HT1080 (cell line): ENCODE measurements at places on chromosomes 1 and 21.

DNA sequence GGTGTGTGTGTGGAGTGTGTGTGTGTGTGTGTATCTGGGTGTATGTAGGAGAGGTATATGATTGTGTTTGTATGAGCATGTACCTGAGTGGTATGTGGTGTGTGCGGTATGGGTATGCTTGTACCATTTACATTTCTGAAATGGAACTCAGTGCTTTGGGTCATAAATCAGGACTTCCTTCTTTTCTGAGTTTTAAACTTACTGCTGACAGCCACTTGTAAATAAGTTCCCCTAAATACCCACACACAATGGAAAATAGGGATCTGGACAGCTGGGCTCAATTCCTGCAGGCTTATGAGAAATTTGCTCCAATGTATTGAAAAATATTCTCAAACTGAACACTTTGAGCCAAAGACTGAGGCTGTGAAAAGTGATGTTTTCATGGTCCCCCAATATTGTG is 293.6 kb downstream of the HLX start:
- DNase-seq: no peak

GRCh38 chr1:39779137-39779536 is 8.0 kb upstream of the OXCT2 start:
- no peak for DNase-seq

DNA sequence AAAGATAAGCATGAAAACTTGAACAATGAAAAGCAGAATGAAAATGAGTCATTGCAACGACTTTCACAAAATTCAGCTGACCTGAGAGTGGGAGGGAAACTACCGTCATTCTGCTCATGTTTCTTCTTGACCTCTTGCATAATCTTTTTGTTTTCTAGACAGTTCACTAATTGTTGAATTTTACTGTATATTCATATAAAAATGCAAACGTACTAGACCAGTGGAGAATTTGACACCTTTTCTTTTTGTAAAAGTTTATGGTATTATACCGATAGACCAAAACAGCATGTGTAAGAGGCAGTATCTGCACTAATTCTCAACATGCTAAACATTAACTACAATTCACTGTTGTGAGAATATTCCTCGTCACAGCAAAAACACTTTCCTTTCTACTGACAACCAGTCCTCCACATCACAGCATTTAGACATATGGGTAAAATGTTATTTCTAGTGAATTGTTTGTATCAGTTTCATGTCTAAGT is 137.8 kb downstream of the GREM2 start:
- DNase-seq: peak; percentile 46

- no peak for DNase-seq
Measured at GRCh38 chr21:44686000-44686781, 4.2 kb upstream of the KRTAP12-1 start.

DNA sequence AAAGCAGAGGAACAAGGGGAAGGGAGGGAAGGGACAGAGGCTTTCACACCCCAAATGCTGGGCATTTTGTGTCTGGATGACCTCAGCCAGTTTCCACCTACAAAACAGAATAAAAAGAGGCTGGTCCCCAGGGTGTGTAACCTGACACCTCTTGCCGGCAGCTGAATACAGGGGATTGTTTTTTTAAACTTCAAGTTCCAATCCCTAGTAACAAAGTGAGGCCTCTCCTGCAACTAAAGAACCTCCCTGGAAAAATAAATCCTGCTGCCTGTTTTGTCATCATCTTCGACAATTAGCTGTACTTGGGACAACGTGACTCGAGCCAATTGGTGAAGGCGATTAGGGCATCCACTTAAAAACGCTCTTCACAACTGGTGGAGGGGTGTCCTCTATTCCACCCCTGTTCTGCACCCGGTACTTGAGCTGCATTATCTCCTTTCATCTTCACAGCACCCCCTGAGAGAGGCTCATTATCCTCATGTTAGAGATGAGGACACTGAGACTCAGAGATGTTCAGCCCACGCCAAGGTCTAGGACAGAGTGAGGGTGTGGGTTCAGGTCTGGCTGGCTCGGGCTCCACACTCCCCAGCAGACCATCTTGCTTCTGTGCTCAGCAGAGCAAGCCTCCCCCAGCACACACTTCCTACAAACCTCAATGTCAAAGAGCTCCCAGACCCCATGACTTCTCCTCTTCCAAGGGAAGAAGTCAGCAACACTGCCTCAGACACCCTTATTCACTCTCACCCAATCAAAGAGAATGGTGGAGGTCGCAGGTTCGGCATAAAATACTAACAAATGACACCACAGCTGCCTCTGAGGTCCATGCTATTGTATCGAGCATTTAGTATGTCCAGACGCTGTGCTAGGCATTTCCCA is 15.2 kb downstream of the ITPKB start:
- DNase-seq: peak; percentile 58

DNA sequence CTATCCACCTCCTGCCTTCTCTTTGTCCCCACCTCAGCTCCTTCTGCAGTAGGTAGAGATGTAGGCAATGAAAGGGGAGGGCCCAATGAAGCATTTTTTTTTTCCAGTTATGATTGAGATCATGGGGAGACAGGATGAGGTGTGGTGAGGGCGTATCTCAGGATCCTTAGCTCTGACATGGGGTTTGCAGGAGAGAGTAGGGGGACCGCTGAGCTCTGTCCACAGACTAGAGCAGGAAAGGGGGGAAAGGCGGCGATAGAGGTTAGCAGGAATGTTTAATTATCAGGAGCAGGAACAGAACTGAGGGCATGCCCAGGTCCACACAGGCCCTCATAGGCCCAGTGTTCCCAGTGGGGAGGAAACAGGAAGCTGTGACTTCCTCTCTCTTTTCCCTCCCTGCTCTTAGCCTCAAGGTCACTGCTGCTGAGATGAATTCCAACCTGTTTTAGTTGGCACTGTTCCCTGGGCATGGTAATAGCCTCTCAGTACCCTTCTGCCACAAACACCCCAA is 901 bp upstream of the RXFP4 start:
- peak; percentile 85 for DNase-seq

GRCh38 chr1:59703918-59704378 is 110.8 kb upstream of the HOOK1 start:
- DNase-seq: no peak

DNA sequence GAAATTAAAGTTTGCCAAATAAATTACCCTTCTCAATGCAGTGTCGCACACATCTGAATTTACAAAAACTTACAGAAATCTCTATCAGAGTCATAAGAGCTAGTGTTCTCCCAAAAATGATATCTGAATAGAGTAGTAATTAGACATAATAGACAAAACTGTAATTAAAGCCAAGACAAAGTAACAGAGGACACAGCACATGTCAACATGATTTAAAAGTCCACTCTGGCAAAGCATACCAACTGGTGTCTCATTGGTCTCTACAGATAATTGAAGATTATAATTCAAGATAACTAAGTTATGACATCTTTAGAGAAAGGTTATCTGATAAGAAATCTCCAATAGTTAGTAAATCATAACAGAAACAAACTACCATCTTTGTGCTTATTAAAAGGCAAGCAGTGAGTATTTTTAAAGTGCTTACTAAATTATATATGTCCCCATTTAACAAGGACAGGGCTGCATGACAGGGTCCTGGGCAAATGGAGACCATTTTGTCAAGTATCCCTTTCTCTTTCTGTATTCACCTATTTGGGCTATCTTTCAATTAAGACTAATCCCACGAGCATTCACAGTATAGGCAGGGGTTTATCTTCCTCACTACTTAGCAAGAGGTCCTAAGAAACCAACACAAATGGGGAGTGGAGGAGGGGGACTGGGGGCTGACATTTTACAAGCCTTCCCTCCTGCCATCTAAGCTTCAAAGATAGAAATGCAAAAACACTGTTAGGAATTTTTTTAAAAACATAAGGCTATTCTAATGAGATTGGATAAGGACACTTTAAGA is 26.0 kb downstream of the PTP4A2 start:
- no peak for DNase-seq

DNA sequence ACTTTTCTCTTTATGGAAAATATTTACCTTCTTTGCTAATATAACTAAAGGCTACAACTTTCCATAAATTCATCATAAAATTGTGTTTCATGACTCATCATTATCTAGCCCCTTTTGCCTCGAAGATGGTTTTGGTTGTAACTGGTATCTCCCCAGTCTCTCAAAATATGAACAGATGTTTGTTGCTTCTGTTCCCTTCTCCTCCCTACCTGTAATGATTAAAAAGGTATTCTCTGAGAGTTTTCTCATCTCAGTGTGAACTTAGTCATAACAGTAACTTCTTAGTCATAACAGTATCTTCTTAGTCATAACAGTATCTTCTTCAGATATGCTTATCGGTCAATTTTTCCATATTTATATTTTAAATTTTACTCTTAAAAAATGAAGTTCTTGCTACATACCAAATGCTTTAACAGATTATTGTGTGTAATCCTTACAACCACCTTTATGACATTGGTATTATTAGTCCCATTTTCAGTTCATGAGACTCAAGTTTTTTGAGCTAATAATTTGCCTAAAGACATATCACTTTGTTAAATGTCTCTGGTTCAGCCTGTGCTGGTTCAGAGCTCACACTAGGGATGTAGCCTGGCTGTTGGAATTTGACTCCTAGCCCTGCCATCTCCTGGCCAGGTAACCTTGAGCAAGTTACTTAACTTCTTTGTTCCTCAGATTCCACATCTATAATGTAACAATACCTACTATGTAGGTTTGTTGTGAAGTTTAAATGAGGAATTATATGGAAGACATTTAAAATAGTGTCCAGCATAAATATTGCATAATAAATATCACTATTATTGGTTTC is 32.6 kb downstream of the ATP1B1 start:
- DNase-seq: no peak

- peak; percentile 33 for DNase-seq
Measured at GRCh38 chr1:110475362-110476027, 24.5 kb downstream of the PROK1 start.

- peak; percentile 64 for DNase-seq
Measured at GRCh38 chr1:110011527-110012041, 22.8 kb upstream of the STRIP1 start.

GRCh38 chr1:178342745-178343144 is 154.0 kb downstream of the CLEC20A start:
- DNase-seq: no peak

DNA sequence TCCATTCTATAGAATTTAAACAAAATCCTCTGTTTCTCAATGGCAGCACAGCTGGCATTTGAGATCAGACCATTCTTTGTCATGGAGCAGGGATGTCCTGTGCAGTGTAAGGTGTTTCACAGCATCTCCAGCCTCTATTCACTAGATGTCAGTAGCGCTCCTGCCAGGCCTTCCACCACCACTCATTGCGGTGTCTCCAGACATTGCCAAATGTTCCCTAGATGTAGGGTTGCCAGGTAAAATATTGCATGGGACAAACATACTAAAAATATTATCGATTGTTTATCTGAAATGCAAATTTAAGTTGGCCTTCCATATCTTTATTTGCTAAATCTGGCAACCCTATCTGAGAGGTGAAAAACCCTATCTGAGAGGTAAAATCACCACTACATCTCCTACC is 11.7 kb downstream of the ITLN2 start:
- peak; percentile 34 for DNase-seq

- no peak for DNase-seq
Measured at GRCh38 chr1:18211764-18212163, 104.2 kb downstream of the IGSF21 start.

DNA sequence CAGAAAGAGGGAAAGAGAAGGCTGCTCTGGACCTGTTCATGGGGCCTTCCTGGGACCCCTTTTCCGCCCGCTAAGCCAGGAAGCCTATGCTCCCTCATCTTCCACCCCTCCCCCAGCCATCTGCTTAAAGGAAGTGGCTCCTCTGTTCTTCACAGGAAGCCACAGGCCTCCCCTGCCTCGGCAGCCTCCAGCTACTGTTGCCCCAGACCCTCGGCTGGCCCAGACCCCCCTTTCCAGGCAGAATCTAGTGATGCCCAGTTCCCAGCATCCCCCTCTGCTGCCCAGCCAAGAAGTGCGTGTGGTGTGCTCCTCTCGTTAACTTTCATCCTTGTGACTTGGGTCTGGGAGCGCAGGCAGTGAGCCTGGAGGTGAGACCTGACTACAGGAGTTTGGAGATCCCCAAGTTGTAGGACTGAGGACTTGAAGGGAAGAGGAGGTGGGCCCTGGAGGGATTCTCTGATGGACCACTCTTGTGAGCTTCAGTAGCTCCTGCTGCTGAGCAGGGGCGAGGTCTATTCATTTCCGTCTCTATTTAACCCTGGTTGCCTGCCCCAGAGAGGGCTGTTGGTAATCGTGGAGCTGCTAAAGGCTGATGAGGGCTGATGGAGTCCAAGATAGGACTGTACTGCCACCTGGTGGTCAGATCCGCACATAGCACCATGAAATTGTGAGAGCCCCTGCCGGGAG is 9.1 kb downstream of the IFI6 start:
- DNase-seq: peak; percentile 84

DNA sequence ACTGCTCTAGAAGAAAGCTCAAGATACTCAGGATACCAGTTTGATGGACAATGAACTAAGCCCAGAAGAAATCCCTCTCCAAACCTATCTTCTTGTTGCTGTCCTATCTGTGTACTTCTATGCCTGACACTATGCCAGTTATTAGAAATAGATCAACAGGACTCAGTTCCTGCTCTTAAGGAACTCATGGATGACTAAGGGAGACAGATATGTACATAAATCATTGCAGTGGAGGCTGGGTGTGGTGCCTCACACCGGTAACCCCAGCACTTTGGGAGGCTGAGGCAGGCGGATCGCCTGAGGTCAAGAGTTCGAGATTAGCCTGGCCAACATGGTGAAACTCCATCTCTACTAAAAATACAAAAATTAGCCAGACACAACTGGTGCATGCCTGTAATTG is 42.4 kb upstream of the AK4 start:
- no peak for DNase-seq

- no peak for DNase-seq
Measured at GRCh38 chr1:168728473-168729404, at the start of gene DPT. TSS of gene DPT (minus strand) at chr1:168729206. CDS start at chr1:168729174, 32 bp downstream.

GRCh38 chr1:19452221-19452663 is 33.1 kb downstream of the CAPZB start:
- no peak for DNase-seq

GRCh38 chr1:223156343-223156742 is 13.3 kb upstream of the TLR5 start:
- DNase-seq: no peak

GRCh38 chr1:210616356-210616755 is 287.7 kb downstream of the HHAT start:
- DNase-seq: no peak

- DNase-seq: peak; percentile 16
Measured at GRCh38 chr21:26717146-26717739, 128.0 kb downstream of the ADAMTS1 start.

DNA sequence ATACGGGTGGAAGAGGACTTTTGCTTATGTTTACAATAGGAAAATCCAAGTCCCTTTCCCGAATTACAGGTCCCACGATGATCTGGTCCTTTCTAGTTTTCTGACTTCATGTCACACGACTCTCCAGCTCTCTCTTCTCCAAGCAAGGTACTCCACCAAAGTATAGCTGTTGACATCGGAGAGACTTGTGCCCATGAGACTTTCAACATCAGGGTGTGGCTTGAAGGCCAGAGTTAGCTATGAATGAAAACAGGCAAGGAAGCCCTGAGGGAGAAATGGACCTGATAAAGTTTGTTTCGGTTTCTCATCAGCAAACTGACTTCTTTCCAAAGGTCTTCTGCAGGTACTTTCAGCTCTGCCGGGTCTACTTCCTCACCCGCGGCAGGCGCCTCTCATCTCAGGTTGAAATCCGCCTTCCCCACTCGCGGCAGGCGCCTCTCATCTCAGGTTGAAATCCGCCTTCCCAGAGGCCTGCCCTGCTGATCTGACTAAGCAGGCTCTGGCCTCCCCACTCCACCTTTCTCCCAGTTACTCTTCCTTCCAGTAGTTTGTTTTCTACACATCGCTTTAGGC is 2.1 kb upstream of the PER3 start:
- DNase-seq: no peak
